ENCODE measurements at places on chromosomes 1 and 21.

DNA sequence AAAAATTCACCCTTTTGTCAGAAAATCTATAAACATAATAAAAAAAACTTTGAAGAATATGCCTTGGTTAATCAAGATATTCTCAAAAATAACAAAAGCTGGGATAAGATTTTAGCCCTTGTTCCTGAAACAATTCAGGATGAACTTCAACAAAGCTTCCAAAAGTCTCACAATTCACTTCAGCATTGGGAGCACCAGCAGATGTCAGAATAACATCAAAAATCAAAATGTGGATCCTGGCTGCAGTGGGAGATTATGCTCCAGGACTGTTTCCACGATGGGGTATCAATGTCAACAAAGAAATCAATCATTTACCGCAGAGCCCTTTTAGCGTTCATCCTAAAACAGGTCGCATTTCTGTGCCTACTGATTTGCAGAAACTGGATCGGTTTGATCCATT, 35.2 kb downstream of the ZNF670 start:
- no peak for DNase-seq

- no peak for DNase-seq
Measured at GRCh38 chr1:54798769-54799641, 2.1 kb downstream of the TTC22 start.

- peak; percentile 93 for DNase-seq
Measured at GRCh38 chr1:8712413-8713231, 104.8 kb downstream of the RERE start.

- peak; percentile 38 for DNase-seq
Measured at GRCh38 chr1:15290382-15290781, 43.4 kb downstream of the FHAD1 start.

- DNase-seq = no peak
Measured at GRCh38 chr21:34802180-34802899, 133.5 kb downstream of the CLIC6 start.

- peak; percentile 27 for DNase-seq
Measured at GRCh38 chr1:68173283-68173935, 58.9 kb downstream of the WLS start.

- DNase-seq = peak; percentile 86
Measured at GRCh38 chr1:36366091-36366661, 19.5 kb downstream of the STK40 start.

DNA sequence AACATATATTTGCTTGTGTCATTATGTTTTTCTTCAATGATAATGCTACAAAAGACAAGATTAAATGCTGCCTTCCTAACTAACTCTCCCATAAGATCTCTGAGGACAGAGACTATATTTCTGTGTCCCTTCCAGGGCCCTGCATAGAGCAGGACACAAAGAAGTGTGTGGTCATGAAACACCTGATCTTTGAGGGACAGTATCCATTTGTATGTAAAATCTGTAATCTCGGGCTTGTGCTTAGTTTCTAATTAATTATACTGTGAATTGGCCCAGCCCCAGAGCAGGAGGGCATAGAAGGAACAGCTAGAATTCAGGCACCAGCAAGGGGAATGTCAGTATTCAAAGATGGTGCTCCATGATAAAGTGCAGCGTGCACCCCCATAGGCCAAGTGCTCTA, 374.9 kb downstream of the HHAT start:
- DNase-seq = no peak

GRCh38 chr1:42756956-42757891, 9.6 kb downstream of the P3H1 start:
- DNase-seq = peak; percentile 69

DNA sequence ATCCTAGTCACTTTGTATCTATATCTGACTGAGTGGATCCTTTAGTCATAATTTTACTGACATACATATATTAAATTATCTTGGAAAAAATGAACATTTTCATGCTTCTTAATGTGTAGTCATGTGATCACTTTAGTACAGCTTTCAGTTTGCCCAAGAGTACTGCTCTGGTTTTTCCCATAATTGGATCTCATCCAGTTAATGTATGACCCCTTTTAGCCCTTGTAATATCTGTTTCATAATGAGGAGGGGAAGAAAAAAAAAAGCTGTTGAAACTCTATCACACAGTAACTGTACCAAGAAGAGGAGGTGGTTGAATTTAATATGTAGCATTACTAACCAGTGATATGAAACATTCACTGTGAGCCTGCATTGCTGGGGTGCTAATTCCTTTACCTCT, 328.7 kb downstream of the PTPRC start:
- DNase-seq = no peak

DNA sequence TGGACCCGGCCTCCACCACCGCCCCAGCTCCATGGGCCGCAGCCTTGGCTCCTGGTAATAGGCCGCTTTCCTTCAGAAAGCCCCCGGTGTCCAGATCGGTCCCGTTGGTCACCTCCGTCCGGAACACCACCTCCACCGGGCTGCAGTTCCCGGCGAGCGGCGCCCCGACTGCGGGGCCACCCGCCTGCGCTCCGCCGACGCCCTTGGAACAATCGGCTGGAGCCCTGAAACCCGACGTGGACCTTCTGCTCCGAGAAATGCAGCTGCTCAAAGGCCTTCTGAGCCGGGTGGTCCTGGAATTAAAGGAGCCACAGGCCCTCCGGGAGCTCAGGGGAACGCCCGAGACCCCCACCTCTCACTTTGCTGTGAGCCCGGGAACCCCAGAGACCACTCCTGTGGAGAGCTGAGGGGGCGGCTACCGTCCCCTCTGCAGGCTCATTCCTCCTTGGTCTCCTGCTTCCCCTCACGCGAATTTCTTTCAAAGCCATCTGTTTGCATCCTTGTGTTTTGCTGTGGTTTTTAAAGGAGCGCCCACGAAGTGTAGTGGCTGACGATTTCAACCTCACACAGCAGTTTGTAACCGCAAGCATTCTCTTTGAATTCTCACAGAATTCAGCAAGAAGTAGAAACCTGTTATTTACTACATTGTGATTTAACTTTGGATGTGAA, 6.0 kb downstream of the FCRLB start:
- DNase-seq = peak; percentile 80

- DNase-seq = peak; percentile 1
Measured at GRCh38 chr1:110829955-110830553, 42.9 kb upstream of the CD53 start.

GRCh38 chr21:38297871-38298270, 41.1 kb downstream of the KCNJ15 start:
- no peak for DNase-seq

DNA sequence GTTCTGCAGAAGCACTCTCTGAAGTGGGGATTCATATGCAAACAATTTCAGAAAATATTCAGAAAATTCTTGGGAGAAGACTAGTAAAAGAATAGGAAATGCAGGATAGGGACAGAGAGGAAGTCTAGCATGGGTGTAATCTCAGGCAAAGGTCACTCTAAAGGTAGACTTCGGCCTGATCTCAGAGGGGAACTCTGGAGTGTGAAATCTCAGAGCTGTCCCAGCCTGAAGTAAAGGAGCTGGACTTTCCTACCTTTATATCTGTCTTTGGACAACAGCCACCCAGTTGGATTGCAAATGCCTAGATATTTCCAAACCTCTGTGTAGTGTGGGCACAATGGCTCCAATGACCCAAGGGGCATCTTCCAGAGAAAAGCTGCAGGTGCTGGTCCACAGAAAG, 379.8 kb downstream of the GPATCH2 start:
- DNase-seq = no peak

- no peak for DNase-seq
Measured at GRCh38 chr1:111420377-111420776, 7.2 kb downstream of the OVGP1 start.

DNA sequence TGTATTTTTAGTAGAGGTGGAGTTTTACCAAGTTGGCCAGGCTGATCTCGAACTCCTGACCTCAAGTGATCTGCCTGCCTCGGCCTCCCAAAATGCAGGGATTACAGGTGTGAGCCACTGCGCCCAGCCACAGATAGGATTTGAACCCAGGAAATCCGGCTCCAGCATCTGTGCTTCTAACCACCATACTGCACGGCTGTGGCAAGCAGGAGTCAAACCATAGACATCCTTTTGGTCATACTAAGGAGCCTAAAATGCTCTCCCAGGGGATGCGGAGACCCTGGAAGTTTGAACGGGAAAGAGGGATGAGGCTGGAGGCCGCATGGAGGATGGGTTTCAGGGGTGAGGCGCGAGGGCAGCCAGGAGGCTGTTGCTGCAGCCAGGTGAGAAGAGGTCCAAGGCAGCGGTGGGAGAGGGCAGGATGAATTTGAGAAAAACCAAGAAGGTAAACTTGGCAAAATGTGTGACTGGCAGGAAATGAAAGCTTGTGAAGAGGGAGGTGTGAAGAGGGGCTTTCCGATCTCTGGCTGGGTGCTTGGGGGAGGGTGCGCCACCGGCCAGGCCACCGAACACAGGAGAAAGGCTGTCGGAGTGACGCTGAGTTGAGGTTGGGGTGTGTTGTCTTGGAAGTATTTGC, 24.0 kb upstream of the CDK18 start:
- DNase-seq = no peak

DNA sequence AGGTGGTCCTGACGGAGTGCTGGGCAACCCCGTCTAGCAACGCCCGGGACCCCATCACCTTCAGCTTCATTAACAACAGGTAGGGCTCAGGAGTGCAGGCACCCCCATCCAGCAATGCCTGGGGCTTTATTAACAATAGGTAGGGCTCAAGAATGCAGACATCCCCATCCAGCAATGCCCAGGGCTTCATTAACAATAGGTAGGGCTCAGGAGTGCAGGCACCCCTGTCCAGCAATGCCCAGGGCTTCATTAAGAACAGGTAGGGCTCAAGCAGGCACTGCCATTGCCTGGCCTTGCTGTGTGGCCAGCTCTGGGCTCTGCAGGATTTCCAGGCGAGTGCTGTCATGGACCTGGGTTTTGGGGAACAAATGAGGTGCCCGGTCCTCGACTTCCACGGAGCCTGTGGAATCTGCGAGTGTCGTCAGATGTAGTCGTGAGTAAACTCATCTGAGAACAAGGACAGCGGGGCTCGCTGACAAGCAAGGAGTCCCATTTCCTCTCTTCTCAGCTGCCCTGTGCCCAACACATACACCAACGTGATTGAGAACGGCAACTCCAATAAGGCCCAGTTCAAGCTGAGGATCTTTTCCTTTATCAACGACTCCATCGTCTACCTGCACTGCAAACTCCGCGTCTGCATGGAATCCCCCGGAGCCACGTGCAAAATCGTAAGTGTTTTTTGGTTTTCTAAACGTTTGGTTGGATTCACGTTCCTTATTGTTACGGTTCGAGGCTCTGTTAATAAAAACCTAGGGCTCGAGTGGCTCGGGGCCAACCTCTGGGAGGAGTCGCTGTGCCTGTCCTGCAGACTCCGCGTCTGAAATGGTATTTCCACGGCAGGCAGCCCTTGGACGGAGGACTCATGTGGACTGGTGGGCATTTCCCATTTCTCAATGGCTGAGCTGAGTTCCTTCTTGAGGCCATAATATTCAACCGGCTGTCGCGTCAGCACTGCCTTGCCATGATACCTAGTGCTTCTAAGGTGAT, 56.3 kb downstream of the UMODL1 start:
- DNase-seq = no peak

- DNase-seq = no peak
Measured at GRCh38 chr1:2845869-2846268, 44.4 kb upstream of the TTC34 start.

DNA sequence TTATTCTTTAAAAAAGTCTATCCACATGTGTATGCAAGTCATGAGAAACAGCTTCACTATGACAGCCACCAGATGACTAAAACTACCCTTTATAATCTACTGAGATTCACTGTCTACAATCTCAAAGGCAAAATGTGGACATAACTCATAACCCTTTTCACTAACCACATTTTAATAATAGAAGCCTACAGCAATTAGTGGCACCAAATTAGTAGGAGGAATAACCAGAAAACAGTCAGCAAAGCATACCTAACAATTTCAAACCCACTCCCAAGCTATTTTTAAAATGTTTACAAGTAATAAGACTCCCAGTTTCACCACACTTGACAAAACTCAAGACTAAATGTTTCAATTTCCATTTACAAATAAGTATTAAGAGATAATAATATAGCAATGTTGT, 442.9 kb downstream of the PTPRC start:
- DNase-seq = no peak

GRCh38 chr21:35711661-35712060, 348.7 kb downstream of the SETD4 start:
- no peak for DNase-seq

DNA sequence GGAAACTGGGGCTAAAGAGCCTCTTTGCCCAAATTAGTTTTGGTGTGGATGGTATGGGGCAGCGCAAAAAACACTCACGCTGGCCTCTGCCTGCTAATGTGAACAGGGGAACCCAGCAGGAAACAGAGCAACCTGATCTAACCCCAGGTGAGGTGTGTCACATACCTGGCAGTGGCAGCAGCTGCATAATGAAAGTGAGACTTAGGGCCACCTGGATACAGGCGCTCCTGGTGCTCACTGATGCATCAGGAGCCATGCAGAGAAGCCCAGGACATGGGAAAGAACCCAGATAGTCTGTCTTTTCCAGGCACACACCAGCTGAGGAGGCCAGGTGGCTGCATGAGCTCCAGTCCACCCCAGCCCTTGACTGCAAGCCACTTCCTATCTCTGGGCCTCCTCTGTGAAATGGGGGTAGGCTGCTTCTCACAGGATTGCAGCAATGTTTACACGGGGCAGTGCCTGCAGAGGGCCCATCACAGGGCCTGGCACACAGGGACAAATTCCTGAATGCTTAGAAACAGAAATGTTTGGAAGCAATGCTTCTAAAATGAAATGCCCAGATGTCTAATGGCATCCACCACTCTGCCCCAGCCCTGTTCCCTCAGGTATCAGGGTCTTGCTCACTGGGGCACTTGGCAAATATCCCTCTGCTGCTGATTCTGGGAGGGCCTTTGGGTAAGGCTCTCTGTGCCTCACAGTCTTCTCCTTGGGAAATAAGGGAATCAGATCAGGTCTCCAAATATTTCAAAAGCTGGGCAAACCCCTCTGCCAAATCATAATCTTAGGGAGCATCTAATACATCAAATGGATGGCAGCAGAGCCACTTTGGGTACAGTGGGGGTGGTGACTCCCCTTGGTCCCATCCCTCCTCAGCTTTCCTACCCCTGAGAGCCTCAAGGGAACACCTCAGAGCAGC, 19.9 kb downstream of the DHCR24 start:
- DNase-seq = no peak

- no peak for DNase-seq
Measured at GRCh38 chr1:184101571-184101970, 50.0 kb downstream of the TSEN15 start.

GRCh38 chr1:174415506-174415905, 32.3 kb upstream of the GPR52 start:
- DNase-seq = no peak

- DNase-seq = no peak
Measured at GRCh38 chr21:42527489-42528158, 14.0 kb downstream of the SLC37A1 start.

- DNase-seq = no peak
Measured at GRCh38 chr1:169052727-169053126, 53.8 kb upstream of the ATP1B1 start.

DNA sequence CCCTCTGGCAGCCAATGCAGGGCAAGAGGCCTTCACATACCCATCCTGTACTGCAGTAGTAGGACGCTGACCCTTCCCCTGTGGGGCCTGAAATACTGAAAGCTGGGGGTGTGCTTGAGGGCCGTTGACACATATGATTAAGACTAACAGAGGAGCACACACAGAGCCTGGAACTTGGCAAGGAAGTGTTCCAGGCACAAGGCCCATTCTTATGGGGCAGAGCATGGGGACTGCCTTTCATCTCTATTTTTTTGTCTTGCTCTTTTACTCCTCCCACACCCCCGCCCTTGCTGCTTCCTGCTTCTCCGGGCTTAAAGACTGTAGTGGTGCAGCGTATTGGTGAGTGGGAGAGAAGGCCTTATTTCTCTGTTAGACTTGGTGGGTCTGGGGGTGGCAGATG, 137.4 kb downstream of the BACH1 start:
- DNase-seq = no peak

All from fibroblast of skin of scalp (primary cell).